ENCODE measurements at places on chromosomes 11 and 22.

DNA sequence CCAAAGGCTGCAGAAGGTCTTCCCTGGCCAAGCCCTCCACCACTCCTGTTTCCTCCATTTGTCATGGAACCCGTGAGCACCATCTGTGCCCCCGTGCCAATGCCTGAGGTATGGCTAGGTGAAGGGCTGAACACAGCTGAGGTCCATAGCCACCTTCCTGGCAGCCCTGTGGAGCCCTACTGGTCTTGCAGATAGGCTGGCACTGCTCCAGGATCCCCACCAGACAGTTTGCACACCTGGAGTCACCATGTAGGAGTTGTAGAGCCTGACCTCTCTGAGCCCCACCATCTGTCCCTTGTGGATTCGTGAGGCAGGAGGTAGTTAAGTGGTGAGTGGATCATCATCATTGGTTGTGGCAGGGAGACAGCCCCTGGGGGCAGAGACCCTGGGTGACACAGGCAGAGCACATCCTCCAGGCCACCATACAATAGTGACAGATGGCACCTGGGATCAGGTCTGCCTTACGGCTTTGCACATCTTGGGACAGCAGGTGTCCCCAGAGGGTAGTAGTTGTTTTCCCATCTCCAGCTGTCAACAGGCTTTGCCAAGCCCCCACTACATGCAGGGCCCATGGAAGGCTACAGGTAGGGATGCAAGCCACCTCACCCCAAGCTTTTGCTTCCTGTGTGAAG lies 52.5 kb upstream of the SUSD2 start:
- DNase-seq, result no peak

DNA sequence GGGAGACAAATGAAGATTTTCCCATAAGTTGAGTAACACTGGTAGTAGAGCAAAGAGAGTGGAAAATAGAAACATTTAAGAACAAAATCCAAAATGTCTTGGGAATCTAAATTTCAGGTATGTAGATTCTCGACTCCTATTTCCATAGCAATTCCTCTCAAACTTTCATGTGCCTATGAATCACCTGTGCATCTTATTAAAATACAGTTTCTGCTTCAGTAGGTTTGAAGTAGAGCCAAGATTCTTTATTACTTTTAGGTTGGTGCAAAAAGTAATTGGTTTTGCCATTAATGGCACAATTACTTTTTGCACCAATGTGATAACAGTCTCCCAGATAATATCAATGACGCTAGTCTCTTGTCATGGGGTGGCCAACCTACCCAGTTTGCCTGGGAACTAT lies 115.3 kb upstream of the SLC5A12 start:
- no peak for DNase-seq

DNA sequence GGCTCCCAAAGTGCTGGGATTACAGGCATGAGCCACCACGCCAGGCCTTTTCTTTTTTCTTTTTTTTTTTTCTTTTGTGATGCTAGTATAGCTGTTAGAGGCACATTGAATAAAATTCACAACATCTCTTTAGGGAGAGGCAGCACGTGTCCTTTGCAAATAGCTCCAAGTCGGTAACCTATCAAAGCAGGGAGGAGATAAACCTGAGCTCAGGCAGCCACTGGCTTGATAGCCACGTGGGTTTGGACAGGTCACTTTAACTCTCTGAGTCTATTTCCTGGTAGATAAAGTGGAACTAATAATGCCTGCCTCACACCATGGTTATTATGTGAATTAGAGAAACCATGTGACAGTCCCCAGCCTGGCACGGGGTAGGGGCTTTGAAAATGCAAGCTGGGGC lies 43.1 kb upstream of the ATXN10 start:
- no peak for DNase-seq

DNA sequence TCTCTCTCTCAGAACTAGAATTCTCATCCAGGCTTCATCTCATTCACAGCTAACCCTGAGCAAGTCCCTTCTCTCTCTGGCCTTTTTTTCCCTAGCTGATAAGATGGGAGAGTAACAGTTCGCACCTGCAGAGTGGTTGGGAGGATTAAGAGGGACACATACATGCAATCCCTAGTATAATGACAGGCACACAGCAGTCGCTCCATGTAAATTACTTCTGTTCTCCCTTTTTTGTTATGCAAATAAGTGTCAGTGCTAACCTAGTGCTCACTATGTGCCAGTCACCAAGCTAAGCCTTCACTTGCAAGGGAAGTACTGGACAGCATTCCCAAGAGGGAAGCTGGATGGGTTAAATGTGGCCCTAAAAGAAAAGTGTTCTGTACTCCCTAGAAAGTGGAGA lies 63.4 kb downstream of the TENM4 start:
- no peak for DNase-seq

- no peak for DNase-seq
These were observed 105.3 kb downstream of the MORC2 start for GRCh38 chr22:30863081-30863833.

- no peak for DNase-seq
These were observed 892.3 kb upstream of the CHORDC1 start for GRCh38 chr11:91115116-91115515.

DNA sequence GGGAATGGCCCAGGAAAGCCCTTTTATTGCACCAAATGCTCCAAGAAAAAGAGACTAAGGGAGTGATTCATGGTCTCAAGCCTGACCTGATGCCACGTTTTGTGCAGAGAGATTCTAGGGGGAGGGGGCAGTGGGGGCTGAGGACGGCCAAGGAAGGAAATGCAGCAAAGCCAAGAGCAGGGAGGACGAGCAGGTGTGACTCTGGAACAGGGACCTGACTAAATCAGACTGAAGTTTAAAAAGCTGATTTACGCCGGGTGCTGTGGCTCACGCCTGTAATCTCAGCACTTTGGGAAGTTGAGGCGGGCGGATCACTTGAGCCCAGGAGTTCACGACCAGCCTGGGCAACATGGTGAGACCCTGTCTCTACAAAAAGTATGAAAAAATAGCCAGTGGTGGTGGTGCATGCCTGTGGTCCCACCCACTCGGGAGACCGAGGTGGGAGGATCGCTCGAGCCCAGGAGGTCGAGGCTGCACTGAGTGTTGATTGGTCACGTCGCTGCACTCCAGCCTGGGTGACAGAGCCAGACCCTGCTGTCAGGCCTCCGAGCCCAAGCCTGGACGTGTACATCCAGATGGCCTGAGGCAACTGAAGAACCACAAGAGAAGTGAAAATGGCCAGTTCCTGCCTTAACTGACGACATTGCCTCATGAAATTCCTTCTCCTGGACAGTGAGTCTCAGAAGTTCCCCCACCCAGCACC lies 10.8 kb upstream of the IFITM3 start:
- DNase-seq, result no peak

- no peak for DNase-seq
These were observed 140.0 kb downstream of the ADAMTS15 start for GRCh38 chr11:130588471-130588870.

DNA sequence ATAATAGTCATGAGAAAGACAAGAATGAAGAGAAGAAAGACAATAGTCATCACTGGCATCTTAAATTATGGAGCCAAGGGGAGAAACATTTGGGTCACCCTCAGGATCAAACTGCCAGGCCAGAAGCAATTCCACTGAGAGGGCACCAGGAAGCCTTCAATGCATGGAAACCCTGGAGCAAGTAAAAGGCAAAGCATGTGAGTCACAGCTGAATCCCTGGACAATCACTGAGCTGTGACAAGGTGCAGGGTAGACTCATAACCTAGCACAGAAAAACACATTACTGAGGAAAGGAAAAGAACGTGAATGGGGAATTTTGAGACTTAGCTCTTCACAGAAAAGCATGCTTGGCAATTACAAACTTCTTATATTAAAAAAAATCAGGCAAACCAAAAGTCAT lies 1.6 kb downstream of the KCNJ1 start:
- DNase-seq, result no peak

DNA sequence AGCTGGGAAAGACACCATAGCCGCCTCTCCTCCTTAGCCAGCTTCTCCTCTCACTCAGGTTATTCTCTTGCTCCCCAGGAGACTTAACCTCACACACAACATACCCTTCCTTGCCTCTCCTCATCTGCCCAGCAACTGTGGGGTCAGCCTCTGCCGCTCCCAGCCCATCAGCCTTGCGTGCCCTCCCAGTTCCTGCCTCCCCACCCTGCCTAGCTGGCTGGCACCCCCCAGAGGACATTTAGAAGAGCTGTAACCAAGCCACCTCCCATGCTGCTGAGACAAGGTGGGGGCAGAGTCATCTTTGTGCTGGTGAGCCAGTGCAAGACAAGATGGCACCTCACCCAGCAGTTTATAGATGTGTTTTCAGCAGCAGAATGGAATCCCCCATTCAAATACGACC lies 38.2 kb downstream of the TOM1 start:
- DNase-seq, result no peak

DNA sequence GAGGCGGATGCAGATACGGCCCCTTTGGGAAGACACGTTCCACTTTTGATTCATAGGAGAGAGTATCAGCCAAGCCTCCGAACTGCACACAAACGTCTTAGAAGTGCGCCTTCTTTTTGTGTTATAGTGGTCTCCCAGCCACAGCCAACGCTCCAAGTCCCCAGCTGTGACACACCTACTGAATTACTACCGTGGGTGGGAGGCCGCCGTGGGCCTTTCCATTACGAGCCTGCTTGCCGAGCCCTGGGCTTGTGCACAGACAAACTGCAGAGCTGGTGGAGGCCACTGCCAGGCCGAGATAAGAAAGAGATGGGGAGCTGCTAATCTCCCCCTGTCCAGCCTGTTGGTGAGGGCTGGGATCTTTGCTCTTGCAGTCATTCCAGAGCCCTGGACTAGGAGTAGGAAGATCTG lies 761 bp downstream of the HMBS start:
- no peak for DNase-seq

GRCh38 chr11:20477418-20478090 lies 90.0 kb downstream of the PRMT3 start:
- DNase-seq, result no peak

- no peak for DNase-seq
These were observed 35.2 kb upstream of the CREB3L1 start for GRCh38 chr11:46242041-46242951.

GRCh38 chr11:47499161-47499560 lies 50.2 kb upstream of the RAPSN start:
- DNase-seq, result no peak

GRCh38 chr11:56849852-56850251 lies 101.4 kb upstream of the OR9G4 start:
- no peak for DNase-seq

GRCh38 chr22:44393066-44393465 lies 80.3 kb upstream of the SHISAL1 start:
- no peak for DNase-seq

GRCh38 chr11:72238040-72238450 lies 5.9 kb downstream of the PHOX2A start:
- DNase-seq, result no peak

DNA sequence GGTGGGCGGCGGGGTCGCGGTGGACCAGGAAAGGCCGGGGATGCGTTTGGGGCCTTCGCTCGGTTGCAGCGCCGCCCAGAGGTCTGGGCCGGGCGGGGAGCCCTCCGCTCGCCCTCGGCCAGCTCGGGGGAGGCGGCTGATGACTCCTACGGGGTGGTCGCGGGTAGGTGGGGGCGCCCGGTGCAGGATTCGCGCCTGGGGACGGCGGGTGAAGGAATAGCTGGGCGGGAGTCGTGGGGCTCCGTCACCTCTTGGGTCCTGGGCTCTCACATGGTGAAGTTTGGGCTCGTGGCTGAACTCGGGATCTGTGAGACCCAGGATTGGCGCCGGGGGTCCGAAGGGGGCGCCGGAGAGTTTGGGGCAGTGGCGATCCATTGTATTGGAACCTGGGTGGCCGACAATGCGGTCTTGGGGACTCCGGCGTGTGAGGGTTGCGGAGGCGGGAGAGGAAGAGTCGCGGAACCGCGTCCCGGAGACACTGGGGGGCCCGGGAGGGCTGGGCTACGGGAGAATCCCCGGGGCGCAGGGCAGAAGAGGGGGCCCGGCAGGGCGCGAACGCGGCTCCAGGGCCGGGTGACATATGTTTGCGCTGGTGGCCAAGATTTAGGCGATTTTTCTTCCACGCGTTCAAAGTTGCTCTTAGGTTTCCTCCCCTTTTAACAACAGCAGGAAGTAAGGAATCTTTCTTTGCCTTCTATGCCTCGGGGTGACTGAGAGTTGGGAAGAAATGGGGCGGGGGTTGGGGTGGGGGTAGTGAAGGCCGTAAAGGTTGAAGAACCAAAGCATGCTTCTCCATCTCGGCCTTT lies 935 bp downstream of the QSER1 start:
- DNase-seq, result no peak

DNA sequence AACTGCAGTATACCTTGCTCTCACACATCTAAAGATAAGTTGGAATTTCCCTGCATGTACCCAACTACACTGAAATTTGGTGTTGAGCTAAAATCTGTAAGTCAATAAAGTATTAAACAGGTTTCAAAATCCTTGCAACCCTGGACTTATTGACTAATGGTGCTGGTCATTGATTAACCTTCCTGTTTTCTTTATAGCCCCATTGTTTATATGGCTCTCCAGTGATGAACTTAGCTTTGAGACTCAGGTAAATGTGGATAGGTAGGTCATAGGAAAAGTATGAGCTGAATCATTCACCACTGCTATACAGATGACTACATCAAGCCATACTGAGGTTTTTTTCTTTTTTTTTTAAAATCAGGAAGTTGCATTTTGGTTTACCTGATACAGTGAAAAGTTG lies 132.7 kb downstream of the FAT3 start:
- no peak for DNase-seq

- DNase-seq, result no peak
These were observed 795 bp downstream of the ZBTB3 start for GRCh38 chr11:62752994-62753735.

DNA sequence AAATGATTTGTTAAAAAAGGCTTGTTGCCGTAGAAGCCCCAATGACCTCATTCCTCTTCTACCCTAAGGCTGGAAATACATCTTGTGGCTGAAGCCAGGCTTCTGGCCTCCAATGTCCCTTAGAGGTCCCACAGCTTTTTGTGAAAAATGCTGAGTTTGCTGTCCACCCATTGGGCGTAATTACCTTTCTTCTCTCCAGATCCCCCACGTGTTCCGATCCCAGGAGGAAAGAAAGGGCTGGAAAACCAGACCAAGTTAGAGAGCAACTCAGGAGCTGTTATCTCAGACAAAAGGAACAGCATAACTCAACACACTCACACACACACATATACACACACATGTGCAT lies 154.2 kb downstream of the MIAT start:
- no peak for DNase-seq

GRCh38 chr22:32421484-32421883 lies 9.4 kb upstream of the RTCB start:
- DNase-seq, result no peak

- no peak for DNase-seq
These were observed 27.7 kb upstream of the SMCO4 start for GRCh38 chr11:93570759-93571413.

GRCh38 chr22:21771631-21771976 lies 36.0 kb upstream of the YPEL1 start:
- no peak for DNase-seq

GRCh38 chr22:23762842-23763578 lies at the start of gene C22orf15:
Gene C22orf15 (plus strand): TSS chr22:23762990. CDS start chr22:23763307, 317 bp downstream.
- no peak for DNase-seq

Measured in stimulated activated CD8-positive, alpha-beta memory T cell treated with anti-CD3 and anti-CD28 coated beads, Interleukin-7, amount 100 ng/mL, for 1 hour (primary cell).